H1 (cell line): ENCODE measurements at places on chromosomes 1 and 21. TPM values are rescaled to one million over a fixed set of nuclear protein-coding genes. Genes with fewer than 3 reads are reported as not detected.

- no peak for DNase-seq
These were observed 176.5 kb upstream of the PLXNA2 start for GRCh38 chr1:208420696-208421095.

GRCh38 chr1:222106377-222106776 lies 364.5 kb upstream of the DUSP10 start:
- DNase-seq, result no peak

DNA sequence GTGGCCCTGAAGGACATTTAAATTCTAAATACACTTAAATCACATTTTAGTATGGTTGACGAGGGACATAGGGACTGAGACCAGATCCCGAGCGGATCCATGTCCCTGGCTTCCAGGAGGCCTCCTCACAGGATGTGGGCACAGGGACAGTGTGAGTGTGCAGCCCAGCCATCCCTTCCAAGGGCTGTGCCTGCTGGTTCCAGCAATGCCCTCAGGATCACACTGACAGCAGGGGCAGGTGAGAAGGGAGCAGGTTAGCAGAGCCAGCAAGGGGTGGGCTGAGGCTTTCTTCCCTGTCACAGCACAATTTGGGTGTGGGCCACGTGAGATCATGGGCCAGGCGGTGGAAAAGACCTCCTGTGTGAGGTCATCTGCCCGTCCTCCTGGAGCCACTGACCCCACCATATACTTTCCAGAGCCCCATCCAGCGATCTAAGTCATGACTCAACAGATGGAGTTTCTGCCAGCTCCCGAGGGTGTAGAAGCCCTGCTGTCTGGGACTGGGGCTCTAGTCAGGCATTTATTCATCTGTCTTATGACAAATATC lies 37.0 kb upstream of the PRSS38 start:
- DNase-seq, result no peak

GRCh38 chr1:36675106-36675505 lies 192.4 kb upstream of the CSF3R start:
- DNase-seq, result no peak

- DNase-seq, result no peak
These were observed 74.8 kb upstream of the LRRN2 start for GRCh38 chr1:204760350-204760749.

DNA sequence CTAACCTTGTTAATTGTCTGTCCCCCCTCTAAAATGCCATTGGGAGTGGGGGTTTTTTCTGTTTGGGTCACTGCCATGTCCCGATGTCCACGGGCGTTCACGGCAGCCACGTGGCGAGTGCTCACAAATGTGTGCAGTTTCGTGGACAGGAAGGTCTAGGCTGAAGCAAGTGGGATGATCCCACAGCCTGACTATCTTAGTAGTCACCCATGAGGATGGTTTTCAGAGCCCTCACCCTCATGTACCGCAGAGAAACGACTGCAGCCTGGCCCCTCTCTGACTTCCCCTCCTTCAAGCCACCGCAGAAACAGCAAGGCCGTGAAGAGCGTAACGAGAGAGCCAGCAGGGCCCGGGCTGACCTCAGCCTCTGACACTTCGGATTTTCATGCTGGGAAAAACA lies 52.3 kb upstream of the COX20 start:
- DNase-seq, result no peak

GRCh38 chr1:41743366-41743765 lies 175.4 kb downstream of the HIVEP3 start:
- DNase-seq, result no peak

GRCh38 chr1:10699470-10699835 lies 97.0 kb downstream of the CASZ1 start:
- no peak for DNase-seq

DNA sequence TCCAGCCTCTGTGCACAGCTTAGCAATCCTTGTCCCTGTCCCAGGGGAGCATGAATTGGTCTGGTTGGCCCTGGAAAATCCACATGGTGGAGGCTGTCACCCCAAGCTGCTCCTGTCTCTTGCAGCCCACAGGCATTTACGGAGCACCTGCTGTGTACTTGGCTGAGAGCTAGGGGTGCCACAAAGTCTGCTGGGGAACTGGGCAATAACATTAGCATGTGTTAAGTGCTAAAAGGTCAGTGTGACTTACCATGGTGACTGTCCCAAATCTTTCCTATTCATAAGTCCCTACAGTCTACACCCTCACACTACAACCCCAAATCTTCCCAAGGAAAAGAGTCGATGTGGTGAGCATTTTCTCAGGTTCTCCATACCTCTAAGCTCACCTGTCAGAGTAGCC lies 53.6 kb upstream of the ARTN start:
- DNase-seq, result no peak

The RGSL1 gene
- total RNA-seq, result not detected in 2 replicates

The GBP4 gene
- not detected in 2 replicates for total RNA-seq

The PLA2G2F gene
- total RNA-seq, result not detected in 2 replicates

The PUSL1 gene
- 38.8 and 40.1 TPM in 2 replicates for total RNA-seq

The S1PR1 gene
- total RNA-seq, result 3.1 and 3.5 TPM in 2 replicates

The TGFB2 gene
- 0.84 and 1.5 TPM in 2 replicates for total RNA-seq
